Stimulated activated CD4-positive, alpha-beta T cell treated with anti-CD3 and anti-CD28 coated beads, Interleukin-2, amount 100 ng/mL, for 4 hours (primary cell): ENCODE measurements at places on chromosomes 2 and 18.

DNA sequence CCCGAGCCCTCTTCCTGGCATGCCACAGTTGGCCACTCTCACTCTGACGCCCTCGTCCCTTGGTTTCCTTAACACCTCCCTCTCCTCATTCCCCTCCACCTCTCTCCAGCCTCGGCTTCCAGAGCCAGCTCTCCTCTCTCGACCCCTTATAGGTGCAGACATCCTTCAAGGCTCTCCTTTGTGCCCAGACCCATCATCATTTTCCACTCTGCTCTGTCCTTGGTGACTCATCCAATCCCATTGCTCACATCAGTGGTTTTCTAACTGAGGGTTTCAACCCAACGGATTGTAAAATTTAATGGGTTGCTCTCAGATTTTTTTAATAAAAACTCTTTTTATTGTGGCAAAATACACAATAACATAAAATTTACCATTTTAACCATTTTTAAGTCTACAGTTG is 6.2 kb downstream of the ST8SIA5 start:
- no peak for DNase-seq

- DNase-seq: no peak
Observed at GRCh38 chr2:197875763-197876162, 71.4 kb downstream of the PLCL1 start.

GRCh38 chr2:224646242-224646846 is 61.2 kb upstream of the CUL3 start:
- DNase-seq: no peak

GRCh38 chr2:158618891-158619490 is 162.2 kb downstream of the PKP4 start:
- no peak for DNase-seq

DNA sequence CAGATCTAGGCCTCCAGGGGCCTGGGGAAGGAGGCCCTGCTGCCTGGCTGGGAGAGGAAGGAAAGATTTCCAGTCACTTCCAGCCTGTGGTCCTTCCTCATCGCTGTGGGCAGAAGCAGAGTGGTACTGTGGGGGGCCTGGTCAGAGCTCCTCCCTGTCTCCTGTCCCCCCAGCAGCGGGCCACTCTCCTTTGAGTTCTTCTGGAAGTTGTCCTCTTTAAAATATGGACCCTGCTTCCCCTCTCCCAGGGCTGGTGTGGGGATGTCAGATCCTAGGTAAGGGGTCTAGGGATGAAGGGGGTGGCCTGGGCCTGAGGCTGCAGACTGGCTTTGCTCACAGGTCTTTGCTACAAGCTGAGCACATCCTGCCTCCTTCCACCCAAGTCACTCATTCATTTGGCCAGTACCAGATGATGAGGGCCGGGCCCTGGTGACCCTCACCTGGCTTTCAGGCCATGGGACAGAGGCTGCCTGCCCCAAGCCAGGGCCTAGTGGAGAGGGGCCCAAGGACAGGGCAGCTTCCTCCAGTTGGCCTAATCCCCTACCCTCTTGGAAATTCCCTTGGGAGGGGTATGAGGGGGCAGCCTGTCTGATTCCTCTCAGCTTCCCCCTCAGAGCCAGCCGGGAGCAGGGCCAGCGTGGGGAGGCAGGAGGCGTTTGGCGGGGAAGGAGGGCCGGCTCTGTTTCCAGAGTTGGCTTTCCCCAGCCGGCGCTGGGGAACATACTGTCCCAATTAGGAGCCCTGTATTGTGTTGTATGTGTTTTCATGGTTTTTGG is 231.9 kb downstream of the DYSF start:
- DNase-seq: no peak

DNA sequence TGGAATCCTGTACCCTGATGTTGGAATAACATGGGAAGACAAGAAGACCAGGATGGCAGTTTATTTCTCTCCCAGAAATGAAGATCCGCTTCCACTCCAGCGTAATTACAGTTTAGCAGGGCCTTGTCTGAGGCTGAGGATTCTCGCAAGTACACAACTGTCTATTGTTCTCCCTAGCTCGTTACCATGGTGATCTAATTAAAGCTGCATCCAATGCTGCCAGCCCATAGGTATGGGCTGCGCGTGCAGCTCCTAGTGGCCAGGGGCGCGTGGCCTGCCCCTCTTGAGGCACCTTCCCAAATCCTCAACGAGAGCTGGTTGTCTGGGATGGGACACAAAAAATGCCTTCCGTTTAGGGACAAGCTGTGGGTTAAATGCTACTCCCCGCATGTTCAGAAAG is 344.9 kb downstream of the CYRIA start:
- no peak for DNase-seq

GRCh38 chr2:173647681-173648311 is 293.1 kb downstream of the CDCA7 start:
- DNase-seq: no peak
